ENCODE measurements at places on chromosomes 4 and X.

GRCh38 chrX:103503163-103503852, 16.0 kb downstream of the RAB40A start:
- DNase-seq = peak; percentile 2

DNA sequence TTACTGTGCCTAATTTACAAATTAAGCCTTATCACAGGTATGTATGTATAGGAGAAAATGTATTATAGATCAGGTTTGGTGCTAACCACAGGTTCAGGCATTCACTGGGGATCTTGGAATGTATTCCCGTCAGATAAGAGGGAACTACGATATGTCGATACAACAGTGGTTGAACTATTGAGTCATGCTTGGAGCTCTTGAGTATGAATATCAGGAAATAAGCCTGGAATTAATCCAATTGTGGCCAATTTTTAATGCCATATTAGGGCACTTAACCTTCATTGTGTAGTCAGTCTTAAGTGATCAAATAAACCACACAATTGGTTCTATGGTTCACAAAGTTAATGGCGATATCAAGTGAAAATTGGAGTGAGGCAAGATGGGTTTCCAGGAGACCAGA, 556.5 kb downstream of the IL1RAPL1 start:
- DNase-seq = no peak

DNA sequence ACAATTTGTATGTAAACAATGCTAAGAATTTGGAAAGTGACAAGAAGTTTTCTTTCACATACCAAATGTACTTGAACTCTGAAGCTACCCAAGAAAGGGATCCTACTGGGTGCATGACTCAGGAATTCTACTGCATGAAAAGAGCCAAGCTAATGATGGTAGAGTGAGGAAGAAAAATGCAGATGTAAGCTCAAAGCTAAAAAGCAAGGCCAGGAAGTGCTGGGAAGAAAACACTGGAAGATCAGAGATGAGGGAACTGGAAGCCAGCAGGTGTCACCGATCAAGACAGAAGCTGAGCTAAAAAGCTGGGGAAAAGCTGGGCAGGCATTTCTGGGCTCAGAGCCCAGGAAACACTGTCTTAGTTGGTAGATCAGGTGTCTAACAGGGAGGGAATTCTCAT, 449.1 kb downstream of the NKX6-1 start:
- DNase-seq = no peak

GRCh38 chr4:47526281-47526680, 41.2 kb downstream of the ATP10D start:
- no peak for DNase-seq

DNA sequence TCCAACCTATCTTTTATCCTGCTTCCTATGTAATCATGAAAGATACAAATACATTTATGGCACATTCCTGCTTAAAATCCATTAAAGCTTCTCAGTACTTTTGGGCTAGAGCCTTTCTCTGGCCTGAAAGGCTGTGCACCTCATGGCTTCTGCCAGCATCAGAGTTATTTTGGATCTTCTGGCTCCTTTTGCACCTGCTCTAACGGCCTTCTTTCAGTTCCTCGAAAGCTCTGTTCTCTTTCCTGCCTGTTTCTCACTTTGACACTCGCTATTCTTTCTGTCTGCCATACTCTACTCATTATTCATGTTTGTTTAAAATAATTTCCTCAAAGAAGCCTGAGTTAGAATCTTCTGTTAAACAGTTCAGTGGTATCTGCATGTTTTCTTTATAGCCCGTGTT, 86.0 kb downstream of the LRP2BP start:
- DNase-seq = no peak

GRCh38 chr4:174859904-174860303, 30.9 kb upstream of the GLRA3 start:
- no peak for DNase-seq

- DNase-seq = no peak
Measured at GRCh38 chr4:168319486-168320019, 1.0 kb upstream of the DDX60 start.

- no peak for DNase-seq
Measured at GRCh38 chr4:2799224-2799911, 6.5 kb downstream of the SH3BP2 start.

- DNase-seq = no peak
Measured at GRCh38 chrX:109519001-109519400, 17.6 kb upstream of the NXT2 start.

DNA sequence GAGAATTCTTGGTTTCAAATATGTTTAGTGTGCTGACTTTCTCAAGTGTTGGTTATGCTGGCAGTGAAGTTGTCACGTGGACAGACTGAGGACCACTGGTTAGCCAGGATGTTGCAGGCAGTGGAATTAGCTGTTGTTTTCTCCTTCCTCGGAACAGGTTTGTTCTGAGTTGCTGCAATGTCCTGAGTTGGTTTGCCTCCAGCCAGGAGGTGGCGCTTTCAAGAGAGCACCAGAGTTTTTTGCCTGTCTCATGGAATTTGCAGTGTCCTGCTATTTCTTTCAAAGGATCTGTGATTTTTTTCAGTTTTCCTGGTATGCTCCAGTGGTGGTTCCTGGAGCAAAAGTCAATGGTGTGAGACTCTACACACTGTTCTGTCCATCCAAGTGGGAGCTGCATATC, 158.1 kb upstream of the CXorf66 start:
- no peak for DNase-seq

- DNase-seq = no peak
Measured at GRCh38 chrX:19863212-19863856, 24.1 kb downstream of the SH3KBP1 start.

DNA sequence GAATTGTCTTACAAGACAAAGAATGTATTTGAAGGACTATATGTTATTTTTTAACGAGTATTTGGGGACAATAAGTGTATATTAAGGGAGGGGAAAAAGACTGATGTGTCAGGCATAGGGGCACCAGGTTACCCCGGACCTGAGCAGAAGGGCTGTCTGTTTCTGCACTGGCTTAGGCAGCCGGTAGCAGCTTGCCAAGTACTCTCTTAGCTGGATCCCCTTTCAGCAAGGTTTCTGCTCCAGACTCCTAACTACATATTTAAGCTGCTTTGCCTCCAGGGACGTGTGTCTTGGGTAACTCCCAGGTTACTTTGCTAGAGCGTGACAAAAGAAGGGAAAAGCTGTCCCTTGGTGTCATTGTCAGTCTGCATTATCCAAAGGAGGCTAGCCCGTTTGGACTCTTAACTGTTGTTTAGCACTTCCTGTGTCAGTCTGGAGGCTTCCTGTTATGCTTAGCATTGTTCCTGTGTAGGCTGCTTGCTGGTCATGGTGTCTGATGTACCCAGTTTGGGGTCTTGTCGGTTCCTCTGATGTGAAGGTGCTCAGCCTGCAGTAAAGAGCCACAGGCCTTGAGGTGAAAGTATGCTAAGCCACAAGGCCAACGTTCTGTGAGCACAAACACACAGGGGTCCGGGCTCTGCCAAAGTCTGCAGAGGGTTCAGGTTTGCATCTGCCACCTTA, 11.6 kb downstream of the CXCR3 start:
- DNase-seq = no peak

- DNase-seq = no peak
Measured at GRCh38 chr4:185287031-185287430, 77.6 kb downstream of the SNX25 start.

DNA sequence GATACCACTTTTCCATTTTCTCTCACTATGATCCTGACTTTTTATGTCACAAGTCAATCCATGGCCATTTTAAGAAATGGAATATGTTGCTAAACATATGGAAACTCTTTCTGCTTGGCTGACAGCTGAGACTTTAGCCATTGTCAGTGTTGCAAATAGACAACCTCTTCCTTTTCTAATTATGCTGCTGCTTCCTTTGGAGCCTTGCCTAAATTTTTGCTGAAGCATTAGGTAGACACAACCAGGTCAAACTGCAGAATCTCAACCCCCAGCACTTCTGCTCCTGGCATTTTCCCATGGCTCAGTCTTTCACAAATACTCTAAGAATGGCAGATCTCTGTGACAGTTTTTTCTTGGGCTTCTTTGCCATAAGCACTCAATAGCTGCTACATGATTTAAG, 543.3 kb downstream of the GRID2 start:
- DNase-seq = no peak

GRCh38 chrX:68822641-68823410, 6.0 kb upstream of the EFNB1 start:
- DNase-seq = peak; percentile 54

- DNase-seq = peak; percentile 43
Measured at GRCh38 chr4:150136036-150136435, 57.8 kb downstream of the DCLK2 start.

- no peak for DNase-seq
Measured at GRCh38 chr4:48660347-48660746, 119.7 kb downstream of the FRYL start.

DNA sequence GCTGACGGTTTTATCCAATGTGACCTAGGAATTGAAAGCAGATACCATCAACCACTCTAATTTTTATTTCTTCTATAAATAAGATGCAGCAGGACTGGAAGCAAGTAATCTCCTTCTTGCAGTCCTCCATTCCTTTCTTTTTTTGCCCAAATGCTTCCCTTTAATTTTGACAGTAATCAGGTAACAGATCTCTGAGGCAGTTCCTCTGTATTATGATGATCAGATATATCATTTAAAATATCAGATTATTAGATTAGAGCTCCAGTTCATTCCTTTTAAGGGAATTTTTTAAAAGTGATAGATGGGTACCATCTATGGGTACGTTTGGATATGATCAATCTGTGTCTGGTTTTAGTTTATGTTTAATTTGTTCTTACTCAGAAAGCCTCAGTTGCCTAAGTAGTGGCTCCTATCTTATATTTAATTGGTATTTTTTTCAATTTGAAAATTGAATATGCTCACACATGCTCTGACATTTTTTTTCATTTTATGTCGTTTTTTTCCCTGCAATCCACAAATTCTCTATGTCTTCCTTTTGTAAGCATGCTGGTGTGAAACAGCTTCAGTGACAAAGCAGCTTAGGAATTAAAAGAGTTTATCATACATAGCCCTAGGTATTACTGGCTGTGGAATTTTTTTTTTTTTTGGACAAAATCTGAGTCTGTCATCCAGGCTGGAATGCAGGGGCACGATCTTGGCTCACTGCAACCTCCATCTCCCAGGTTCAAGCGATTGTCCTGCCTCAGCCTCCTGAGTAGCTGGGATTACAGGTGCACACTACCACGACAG, 73.7 kb upstream of the ANK2 start:
- peak; percentile 22 for DNase-seq

- DNase-seq = no peak
Measured at GRCh38 chr4:95889662-95890061, 49.8 kb downstream of the PDHA2 start.

DNA sequence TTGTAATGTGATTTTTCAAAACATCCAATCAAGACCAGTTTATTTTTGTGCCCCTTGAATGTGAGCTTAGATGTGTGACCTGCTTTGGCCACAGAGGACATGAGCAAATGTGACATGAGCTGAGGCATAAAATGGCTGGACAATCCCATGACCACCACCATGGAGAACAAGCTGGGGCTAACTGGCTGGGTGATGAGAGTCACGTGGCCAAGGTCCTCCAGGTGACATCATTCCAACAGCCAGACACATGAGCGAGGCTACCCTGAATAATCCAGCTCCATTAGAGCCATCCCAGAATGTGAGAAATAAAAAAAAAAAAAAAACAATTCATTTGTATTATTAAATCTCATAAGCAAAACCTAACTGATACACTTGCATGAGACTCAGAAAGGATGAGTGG, 90.4 kb upstream of the LDB2 start:
- DNase-seq = no peak

DNA sequence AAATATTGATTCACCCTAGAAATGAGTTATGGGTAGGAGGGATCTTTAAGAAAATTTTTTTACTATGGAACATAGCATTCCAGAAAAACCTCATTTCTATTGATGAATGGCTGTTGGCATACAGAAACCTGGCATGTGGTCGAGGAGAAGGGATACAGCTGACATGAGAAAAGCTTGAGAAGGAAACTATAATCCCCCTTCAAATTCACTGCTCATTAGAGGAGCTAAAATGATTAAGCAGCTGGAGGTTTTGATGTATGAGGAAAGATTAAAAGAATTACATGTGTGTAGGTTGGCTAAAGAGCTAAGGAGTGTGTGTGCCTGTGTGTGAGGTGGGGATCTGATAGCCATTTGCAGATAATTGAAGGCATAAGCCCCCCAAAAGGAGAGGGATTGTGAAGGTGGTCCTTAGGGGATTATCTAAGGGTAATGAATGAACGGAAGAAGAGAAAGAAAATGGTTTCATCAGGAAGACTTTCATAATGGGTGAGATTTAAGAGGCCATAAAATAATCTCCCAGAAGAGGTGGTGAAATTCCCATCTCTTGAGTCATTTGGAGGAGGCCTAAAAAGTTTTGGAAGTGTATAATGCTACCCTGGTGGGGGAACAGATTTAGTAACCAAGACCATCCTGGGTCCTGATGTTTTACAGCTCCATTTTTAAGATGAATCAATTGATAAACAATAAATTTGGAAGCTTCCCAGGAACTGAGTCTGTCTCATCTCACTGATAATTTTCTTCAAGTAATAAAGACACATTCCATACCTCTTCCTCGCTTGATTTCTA, 272.0 kb upstream of the HAND2 start:
- DNase-seq = peak; percentile 44

DNA sequence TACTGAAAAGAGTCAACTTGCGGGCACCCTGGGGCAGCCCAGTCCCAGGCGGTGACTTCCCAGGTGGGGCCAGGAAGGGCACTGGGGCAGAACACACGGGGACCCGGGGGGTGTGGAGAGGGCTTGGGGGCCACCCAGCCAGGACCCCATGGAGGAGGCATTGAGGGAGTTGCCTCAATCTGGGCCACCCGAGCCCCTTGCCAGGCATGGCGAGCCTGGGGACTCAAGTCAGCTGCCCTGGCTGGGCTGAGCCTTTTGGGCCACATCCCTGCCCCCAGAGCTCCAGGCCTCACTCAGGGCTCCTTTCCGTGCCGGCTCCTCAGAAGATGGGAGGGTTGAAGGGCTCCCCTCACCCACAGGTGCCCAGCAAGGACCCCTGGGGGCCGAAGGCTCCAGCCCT, 6.6 kb upstream of the CPLX1 start:
- no peak for DNase-seq

DNA sequence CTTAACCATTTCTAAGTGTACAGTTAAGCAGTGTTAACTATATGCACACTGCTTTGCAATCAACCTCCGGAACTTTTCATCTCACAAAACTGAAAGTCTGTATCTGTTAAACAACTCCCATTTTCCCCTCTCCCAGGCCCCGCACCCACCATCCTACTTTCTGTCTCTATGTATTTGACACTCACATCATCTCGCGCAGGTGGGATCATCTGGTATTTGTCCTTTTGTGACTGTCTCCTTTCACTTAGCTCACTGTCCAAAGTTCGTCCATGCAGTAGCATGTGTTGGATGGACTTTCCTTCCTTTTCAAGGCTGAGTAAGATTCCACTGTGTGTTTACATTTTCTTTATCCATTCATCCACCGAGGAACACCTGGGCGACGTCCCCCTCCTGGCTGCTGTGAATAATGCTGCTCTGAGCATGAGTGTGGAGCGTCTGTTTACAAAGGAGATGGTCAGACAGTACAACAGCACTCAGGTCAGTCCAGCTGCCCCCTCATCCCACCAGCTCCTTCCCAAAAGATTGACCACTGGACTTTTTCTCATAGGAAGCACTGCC, 39.8 kb downstream of the DCTD start:
- DNase-seq = no peak

DNA sequence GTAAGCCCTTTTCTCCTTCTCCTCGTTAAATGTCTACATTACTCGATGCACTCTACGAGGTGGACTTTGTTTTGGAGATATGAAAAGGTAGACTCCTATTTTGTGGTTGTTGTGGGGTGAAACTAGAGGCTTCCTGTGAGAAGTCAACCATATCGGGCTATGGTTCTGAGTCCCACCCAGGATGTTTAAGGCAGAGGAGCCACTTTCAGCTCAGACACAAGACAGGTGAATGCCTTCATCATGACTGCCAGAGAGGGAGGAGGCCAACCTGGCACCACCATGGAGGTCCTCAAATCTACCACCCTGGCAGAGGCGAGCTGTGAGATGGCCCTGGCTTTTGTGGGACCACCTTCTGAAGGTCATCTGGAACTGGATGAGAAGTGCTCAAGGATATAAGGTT, 154.4 kb upstream of the KLF3 start:
- DNase-seq = no peak

Data from GM03348 (cell line).